ENCODE measurements at places on chromosomes 2 and 18.

DNA sequence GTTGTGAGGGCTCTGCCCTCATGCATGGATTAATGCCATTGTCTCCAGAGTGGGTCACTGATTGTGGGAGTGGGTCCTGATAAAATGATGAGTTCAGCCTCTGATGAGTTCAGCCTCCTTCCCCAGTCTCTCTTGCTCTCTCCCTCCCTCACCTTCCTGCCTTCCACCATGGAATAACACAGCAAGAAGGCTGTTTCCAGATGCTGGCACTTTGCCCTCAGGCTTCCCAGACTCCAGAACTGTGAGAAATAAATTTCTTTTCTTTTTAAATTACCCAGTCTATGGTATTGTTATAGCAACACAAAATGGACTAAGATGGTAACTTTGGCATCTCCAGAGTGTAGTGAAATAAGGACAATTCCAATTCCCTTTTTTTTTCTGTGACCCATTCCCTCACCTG lies 47.1 kb upstream of the MAP4K3 start:
- DNase-seq = no peak

DNA sequence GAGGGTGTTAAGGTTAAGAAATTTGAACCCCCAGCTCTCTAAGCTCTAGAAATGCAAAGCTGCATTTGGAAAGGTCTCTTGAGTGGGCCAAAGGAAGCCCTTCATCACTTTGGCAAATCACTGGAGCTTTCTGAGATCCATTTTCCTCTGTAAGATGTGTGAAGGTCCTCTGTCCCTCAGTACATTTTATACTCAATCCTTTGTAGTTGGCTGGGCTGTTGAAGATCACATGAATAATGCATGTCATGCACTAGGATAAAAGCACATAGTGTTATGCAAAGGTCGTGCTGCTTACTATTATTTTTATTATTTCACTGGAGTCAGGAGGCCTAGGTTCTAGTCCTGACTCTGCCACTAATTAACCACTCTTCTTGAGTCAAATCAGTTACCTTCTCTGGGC lies 124.9 kb downstream of the FSHR start:
- DNase-seq = no peak

GRCh38 chr2:167769020-167769419 lies 478.4 kb downstream of the STK39 start:
- no peak for DNase-seq

DNA sequence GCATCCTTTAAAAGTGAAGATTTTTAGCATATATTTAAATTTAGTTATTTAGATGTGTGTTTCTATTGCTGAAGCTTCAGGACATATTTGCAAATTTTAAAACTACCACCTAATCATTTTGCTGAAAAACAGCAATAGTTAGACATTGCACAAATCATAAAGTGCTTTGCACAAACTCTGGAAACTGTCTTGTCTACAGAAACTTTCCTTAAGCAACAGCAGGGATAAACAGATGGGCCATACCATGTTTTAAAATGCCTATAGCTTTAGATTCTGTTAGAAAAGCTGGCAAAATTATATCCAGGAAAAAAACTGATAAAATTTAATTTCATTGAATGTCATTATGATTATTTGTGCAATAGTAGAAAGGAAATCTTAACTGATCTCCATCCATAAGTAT lies 1313.9 kb upstream of the ACVR2A start:
- no peak for DNase-seq

DNA sequence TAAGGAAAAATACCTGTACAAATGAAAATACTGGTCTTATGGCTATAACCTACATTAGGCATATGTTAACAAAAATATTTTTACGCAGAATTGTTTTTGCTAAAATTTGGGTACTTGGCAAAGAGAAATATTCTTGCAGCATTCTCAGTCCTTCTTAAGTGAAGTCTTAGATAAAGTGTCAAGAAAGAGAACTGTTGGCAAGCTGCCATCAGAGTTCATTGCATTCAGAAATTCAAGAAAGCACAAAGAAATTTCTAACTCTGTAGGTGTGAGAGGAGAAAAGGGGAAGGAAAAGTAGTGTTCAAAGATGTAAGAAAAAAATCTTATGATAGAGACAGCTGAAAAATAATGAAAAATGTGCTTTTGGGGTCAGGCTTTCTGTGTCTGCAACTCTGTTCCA lies 86.7 kb downstream of the IRS1 start:
- no peak for DNase-seq

- DNase-seq = no peak
Observed at GRCh38 chr2:60051991-60052390, 501.5 kb downstream of the BCL11A start.

DNA sequence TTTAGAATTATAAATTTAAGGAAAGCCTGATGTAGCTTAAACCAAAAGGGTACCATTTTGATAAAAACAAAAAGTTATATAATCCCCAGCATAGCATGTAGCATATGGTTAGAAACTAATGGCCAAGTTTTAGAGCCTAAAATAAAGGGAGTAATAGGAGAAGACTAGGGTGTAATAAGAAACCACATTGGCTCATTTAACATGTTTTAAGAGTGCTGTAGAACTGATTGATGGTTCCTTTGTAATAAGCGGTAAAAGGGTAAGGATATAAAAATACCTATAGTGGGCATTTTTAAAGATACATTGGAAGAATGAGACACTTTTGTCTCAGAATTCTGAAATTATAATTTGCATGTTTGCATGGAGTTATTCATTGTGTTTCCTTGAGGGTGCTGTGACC lies 1.9 kb downstream of the PSMA8 start:
- no peak for DNase-seq

- no peak for DNase-seq
Observed at GRCh38 chr2:121502781-121503180, 27.9 kb upstream of the RNU4ATAC start.

GRCh38 chr2:236367506-236368289 lies 103.5 kb upstream of the ASB18 start:
- DNase-seq = no peak

DNA sequence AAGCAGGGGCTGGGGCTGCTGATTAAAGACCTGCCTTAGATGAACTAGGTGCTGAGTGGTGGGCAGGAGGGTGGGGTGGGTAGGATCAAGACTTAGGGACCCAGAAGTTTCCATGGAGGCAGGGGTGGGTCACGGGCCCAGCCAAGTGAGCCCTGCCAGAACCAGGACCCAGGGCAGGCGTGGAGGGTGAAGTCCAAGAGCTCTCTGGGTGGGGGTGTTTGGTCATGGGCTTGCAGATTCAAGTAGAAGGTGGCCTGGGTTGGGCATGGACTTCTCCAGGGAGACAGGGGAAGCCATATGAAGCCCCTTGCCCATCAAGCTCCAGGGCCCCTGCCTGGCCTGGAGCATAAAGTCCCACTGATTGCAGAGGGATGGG lies 168.8 kb downstream of the SMAD7 start:
- no peak for DNase-seq

DNA sequence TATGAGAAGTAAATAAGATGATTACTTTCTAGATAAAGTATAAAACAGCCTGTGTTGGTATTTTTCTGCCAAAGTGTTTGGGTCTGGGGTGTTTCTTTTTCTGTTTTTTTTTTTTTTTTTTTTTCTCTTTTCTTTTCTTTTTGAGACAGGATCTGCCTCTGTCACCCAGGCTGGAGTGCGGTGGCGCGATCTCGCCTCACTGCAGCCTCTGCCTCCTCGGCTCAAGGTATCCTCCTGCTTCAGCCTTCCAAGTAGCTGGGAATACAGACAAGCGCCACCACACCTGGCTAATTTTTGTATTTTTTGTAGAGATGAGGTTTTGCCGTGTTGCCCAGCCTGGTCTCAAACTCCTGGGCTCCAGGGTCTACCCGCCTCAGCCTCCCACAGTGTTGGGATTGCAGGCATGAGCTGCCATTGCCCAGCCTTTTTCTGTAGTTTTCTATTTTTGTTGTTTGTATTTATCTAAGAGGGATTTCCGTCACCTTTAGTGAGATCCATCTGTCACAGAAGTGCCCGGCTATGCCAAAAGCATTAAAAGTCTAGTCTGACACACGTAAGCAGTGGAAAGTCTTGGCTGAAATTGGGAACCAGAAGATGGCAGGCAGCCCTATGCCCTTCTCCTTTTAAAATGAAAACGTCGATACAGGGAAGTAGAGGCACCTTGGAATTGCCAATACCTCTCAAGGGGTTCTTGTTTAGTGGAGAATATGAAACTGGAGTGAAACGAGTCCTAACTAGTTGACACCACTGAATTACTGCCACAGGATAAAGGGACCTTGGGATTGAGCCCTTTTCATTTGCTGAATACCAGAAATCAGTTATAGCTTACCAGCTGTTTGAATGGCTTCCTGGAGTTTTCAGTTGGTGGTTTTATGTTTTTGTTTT lies 14.0 kb downstream of the UGP2 start:
- no peak for DNase-seq

DNA sequence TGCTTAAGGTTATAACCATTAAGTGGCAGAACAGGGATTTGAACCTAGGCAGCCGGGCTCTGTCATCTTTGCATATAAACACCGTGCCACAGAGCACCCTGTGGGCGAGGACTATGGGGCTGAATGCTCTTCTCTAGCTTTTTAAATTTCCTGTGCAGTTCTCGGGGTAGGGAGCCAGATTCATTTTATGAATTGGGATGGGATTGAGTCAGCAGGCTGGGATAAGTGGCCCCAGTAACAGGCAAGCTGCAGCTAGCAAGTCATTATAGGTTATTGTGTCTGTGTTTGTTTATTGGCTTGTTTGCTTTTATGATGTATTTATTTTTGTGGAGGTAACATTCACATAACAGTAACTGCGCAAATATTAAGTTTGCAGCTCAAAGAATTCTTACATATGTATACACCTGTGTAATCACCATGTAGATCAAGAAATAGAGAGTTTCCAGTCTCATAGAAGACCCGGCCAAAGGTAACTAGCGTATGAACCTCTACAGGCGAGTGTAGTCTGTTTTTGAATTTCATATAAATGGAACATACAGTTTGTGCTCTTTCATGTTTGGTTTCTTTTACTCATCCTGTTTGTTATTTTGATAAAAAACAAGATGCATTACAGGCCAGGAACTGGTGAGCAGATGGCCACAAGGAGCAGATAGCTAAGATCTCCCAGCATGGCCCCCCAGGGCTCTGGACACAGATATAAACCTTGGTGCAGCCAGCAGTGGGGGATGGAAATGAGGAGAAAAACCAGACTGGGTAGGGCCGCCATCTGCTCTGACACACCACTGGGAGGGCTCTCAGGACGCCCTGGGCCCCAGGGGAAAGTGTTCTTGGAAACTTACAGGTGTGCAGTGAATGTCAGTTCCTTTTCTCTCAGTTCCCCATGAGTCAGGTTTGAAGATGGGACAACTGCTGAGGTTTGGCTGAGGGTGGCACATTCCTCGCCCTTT lies 49.2 kb upstream of the GPR155 start:
- DNase-seq = no peak

GRCh38 chr2:208552943-208553342 lies 146.4 kb downstream of the PTH2R start:
- DNase-seq = no peak

DNA sequence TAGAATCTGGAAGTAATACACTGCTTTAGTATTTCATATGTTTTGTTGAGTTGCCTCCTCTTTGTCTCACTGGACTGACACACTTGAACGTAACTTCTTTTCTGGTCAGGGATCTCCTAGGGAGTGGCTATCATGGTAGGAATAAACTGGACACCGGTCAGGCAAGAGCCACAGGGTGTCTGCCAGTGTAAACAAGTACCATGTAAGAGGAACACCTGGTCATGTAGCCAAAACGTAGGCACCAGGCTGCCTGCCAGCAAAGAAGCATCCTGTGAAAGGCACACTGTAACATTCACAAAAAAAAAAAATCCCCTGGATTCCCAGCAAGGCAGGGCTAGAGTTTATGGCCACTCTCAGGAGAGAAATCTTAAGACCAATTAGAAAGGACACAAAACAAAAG lies 372.8 kb upstream of the RND3 start:
- no peak for DNase-seq
